ENCODE measurements at places on chromosomes 1 and 21.

DNA sequence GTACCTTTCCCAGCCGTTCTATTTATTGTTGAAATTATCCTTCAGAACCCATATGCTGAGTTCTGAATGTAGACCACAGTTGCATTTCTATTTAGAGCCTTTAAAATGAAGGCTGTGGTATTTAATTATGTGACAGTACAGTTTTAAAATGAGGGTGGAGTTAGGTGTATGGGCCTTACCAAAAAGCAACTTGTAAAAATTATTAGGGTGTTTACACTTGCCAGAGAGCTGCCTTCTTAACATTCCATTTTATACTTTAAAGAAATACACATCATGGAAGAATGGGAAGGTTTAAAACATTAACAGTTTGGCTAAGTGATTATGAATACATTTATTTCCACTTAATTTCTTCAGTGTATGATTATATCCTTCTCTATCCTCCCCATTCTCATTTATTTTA lies 75.7 kb downstream of the RASAL2 start:
- DNase-seq = no peak

DNA sequence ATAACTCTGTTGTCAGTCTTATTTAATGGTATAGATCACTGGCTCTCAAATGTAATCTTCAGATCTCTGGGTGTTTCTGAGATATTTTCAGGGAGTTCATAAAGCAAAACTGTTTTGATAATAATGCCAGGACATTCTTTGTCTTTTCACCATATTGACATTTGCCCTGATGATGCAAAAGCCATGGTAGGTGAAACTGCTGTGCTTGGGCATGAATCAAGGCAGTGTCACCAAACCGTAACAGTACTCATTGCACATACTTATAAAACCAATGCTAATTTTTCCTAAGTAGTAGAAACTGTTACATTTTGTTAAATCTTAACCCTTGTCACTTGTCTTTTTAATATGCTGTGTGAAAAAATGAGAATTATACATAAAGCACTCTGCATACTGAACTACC lies 76.0 kb downstream of the RPS6KC1 start:
- no peak for DNase-seq

- DNase-seq = no peak
Observed at GRCh38 chr1:226958300-226958699, 18.2 kb downstream of the COQ8A start.

DNA sequence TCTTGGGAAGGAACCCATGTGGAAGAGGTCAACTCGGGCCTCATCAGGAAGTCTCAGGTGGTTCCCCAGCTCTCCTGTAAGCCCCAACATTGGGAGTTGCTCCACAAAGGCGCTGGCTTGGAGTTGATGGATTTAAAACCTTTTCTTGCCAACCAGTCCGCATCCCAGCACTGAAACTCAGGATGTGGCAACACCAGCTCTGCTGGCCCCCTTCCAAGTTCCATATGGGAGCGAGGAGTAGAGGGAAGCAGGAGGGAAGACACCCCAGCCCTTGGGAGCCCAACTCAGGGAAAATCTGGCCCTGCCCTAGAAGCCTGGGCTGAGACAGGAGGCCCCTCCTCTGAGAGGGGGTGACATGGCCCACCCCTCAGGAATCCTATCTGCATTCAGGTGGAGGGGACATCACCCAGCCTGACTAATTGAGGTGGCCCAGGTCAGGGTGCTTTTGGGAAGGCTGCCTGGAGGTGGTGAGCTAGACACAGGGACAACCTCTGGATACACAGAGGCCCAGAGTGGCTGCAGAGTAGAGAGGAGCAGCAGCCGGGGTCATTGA lies 33.1 kb upstream of the DMBX1 start:
- DNase-seq = no peak

GRCh38 chr1:186532466-186532865 lies 71.6 kb upstream of the PDC start:
- DNase-seq = no peak

DNA sequence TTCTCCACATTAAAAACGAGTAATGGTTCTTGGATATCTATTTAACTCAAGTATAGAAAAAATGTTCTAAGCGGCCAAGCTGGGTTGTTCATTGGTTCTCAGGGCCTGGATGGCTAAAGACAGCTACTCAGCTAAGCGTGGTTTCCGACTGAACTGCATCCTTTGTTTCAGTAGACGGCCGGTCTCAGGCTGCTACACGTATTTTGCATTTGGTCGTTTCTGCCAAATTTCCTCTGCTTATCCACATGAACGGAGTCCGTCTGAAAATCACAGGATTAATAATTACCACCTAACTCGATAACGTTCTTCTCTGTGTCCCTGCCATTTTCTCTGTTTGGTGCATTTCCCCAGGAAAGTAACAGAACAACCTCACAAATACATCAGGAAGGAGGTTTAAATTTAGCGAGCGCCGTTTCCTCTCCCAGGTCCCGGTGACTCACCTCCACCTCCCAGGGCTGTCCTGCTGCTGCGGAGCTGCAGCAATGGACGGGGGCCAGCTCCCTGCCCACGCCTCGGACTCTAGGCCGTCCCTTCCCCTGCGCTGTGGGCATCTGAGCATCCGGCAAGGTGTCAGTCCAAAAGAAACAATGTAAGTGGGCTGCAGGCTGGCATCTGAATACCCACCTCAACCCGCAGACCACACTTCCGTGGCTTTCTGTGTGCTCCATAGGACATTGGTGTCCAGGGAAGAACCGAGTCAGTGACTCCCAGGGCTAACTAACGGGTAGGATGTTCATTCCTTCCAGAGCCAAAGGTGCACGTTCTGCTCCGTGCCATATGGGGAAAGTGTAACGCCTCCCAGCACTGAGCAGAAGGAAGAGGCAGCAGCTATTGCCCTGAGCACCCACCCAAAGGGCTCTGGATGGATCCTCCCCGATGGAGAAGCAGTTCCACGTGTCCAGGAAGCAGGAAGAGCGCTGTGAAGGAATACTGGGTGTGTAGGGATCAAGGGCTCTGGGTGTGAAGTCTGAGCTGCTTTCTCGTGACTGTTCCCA lies 4.1 kb upstream of the GABRD start:
- DNase-seq = peak; percentile 10

- DNase-seq = no peak
Observed at GRCh38 chr1:37438869-37439343, 35.5 kb upstream of the ZC3H12A start.

DNA sequence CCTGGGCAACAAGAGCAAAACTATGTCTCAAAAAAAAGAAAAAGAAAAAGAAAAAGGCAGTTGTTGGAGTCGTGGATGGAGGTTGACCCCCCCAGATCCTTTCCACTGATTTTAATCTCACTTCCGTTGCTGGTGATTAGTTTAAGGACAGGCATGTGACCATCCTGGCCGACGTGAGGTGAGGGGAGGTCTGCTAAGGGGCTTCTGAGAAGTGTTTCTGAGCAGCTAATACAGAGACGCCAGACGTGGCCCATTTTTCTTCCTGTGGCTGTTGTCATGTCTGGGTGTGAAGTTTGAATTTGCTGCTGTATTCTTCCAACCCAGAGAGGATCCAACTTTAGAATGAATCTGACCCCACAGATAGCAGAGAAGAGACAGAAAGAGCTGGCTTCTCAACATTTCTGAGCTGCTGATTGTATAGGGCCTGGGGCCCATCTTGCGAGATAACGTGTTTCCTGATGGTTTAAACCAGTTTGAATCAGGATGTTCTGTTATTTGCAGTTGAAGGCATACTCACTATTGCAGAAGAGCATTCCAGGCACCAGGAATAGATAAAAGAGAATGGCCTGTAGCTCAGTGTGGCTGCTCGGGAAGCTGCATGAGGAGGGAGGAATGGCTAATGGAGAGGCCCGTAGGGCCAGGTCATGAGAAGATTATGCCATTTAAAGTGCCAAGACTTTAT lies 22.8 kb upstream of the SSBP3 start:
- DNase-seq = no peak
